ENCODE measurements at places on chromosomes 1 and 21. TPM values are rescaled to one million over a fixed set of nuclear protein-coding genes. Genes with fewer than 3 reads are reported as not detected.
A peak's percentile ranks its signal among the peaks of the same experiment; 100 is the strongest.

ENO1 gene
- total RNA-seq, result 1,164 TPM

ELF3 gene
- total RNA-seq, result 400 TPM

CSF3R gene
- 13.3 TPM for total RNA-seq

ANGPTL3 gene
- 0.41 TPM for total RNA-seq

GJA8 gene
- total RNA-seq, result 2.4 TPM

DLGAP3 gene
- total RNA-seq, result 1.0 TPM

LGR6 gene
- total RNA-seq, result 4.1 TPM

AGTRAP gene
- 66.1 TPM for total RNA-seq

RNU1-4 gene
- 8,605 TPM for total RNA-seq

DNA sequence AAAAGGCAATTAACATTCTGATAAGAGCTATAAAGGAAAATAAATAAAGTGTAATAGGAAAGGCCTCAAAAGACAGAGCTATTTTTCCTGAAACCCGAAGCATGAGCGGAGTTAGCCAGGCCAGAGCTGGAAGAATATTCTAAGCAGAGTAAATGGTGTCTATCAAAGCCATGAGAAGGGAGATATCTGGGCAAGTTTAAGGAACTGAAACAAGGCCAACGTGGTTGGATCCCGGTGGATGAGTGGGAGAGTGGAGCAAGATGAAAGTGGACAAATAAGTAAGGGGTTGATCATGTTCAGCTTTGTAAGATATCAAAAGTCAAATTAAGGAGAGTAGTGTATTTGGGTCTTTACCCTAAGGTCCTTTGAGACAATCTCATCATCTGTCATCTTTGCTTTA is 234.0 kb downstream of the TM2D1 start:
- no peak for DNase-seq
- no peaks in the 10 kb centered on the region for H3K27me3 ChIP-seq
- H3K4me3 ChIP-seq, result no peak overlapping the region
- H3K36me3 ChIP-seq, result no peaks in the 10 kb centered on the region
- H3K27ac ChIP-seq, result no peak overlapping the region
- H3K4me1 ChIP-seq, result no peaks in the 10 kb centered on the region

DNA sequence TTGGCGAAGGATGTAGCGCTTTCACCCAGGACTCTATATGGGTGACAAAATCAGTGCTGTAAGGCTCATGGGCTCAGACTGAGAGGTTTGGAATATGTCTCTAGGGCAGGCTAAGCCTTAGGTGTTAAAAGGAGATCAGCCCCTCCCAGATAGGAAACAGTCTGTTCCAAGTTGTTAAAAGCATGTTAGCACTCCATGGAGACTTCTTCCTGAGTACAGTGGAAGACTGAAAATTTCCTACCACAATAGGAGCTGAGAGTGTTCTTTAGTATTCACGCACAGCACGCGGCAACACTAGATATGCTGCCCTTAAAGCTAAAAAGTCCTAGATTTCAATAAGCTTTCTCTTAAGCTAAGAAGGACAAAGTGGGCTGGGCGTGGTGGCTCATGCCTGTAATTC is 122.1 kb downstream of the TRABD2B start:
- no peak overlapping the region for H3K4me3 ChIP-seq
- DNase-seq, result peak; percentile 35
- no peak overlapping the region for H3K27ac ChIP-seq
- H3K36me3 ChIP-seq, result no peaks in the 10 kb centered on the region

DNA sequence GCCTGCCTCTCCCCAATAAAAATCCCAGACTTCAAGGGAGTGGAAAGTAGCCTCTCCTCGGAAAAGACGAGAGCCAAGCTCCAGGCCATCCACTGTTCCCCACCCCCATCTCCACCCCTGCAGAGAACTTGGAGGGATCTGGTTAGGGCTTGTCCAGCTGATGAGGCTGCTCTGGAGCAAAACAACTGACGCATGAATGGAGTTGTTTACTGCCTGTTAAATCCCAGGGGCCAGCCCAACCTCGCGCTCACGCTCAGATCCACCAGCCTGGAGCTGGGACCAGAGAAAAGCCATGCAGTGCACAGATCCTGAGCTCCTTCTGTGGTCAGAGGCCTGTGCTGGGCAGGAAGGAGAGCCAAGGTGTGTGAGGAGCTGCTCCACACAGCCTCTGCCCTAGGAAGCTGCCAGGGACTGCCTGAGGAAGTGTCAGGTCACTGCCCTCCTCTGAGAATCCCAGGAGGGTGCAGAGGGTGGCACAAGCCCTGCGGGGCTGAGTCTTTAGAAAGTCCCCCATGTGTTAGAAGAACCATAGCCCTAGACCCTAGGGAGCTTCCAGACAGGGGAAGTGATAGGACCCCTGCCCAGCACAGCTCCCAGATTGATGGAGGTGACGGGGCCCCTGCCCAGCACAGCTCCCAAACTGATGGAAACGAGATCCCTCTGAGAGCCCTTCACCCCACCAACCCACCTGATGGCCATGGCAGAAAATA is 109.0 kb upstream of the IPO9 start:
- DNase-seq, result peak; percentile 92
- H3K4me3 ChIP-seq, result no peak overlapping the region
- peak overlapping the region; percentile 48 for H3K27ac ChIP-seq
- no peaks in the 10 kb centered on the region for H3K36me3 ChIP-seq
- no peaks in the 10 kb centered on the region for H3K27me3 ChIP-seq

DNA sequence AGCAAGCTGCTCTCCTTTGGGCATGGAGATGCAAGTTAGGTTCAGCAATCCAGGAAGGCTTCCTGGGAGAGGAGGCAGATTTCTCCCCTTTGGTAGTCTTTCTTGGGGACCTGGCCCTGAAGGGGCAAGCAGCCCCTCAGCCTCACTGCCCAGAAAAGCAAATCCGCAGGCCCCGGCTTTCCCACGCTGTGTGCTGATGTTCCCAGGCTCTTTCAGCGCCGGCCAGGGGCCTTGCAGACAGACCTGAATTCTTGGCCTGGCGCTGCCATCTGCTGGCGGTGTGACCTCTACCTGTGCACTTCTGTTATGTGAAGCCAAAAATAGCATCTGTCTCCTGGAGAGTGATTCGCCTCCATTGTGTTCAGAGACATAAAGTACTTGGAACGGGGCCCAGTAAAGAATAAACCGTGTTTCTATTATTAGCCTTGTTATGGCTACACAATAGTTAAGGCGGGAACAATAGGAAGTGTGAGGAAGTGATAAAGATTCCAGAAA is 64.8 kb downstream of the ALPL start:
- H3K36me3 ChIP-seq, result no peaks in the 10 kb centered on the region
- no peaks in the 10 kb centered on the region for H3K27me3 ChIP-seq
- DNase-seq, result peak; percentile 87
- H3K4me1 ChIP-seq, result no peaks in the 10 kb centered on the region

DNA sequence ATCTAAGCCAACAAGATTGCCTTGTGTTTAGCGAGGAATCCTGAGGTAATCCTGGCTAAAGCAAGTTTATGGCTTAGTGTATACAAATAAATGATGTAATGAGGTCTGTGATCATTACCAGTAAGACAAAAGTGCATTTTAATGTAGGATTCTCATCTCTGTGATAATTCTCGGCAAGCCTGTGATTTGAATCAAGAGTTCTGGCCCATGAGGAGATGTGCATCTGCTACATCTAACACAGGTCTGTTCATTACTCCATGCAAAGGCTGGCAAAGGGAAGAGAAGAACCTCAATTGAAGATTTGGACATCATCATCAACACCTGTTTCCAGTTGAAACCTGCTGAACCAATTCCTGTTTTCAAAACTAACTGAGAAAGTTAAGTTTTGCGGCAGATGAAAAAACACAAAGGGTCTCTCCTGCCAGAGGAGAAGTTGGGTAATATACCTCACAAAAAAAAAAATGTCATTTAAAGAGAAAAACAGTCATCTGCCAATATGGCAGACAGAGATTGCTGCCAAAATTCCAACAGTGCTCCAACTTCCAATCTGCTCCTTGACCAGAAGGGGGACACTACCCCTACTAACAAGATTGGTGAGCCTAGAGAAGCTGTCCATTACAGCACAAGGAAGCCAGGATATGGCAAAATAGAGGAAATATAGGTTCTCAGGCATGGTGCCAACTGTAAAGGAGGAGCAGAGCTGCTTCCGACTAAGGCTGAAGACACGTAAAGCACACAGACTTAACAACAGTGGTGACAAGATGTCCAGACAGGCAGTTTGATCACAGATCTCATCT is 453.7 kb downstream of the TTLL7 start:
- H3K4me3 ChIP-seq, result no peak overlapping the region
- H3K27me3 ChIP-seq, result no peaks in the 10 kb centered on the region
- DNase-seq, result no peak
- no peaks in the 10 kb centered on the region for H3K36me3 ChIP-seq
- H3K27ac ChIP-seq, result no peak overlapping the region

GRCh38 chr1:71986160-71986559 is 296.2 kb downstream of the NEGR1 start:
- H3K4me3 ChIP-seq, result no peak overlapping the region
- peak; percentile 4 for DNase-seq
- no peak overlapping the region for H3K27ac ChIP-seq
- H3K4me1 ChIP-seq, result no peaks in the 10 kb centered on the region

GRCh38 chr1:190416239-190416638 is 61.4 kb downstream of the BRINP3 start:
- no peaks in the 10 kb centered on the region for H3K36me3 ChIP-seq
- no peaks in the 10 kb centered on the region for H3K27me3 ChIP-seq
- H3K27ac ChIP-seq, result no peak overlapping the region
- no peaks in the 10 kb centered on the region for H3K4me1 ChIP-seq

DNA sequence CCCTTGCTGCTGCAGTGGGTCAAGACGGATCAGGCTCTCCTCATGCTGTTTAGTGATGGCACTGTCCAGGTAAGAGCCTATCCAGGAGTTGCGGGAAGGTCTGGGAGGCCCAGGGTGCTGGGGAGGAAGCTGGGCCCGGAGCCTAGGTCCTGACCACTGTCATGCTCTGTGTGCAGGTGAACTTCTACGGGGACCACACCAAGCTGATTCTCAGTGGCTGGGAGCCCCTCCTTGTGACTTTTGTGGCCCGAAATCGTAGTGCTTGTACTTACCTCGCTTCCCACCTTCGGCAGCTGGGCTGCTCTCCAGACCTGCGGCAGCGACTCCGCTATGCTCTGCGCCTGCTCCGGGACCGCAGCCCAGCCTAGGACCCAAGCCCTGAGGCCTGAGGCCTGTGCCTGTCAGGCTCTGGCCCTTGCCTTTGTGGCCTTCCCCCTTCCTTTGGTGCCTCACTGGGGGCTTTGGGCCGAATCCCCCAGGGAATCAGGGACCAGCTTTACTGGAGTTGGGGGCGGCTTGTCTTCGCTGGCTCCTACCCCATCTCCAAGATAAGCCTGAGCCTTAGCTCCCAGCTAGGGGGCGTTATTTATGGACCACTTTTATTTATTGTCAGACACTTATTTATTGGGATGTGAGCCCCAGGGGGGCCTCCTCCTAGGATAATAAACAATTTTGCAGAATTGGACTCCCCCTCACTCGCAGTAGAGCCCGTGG is 1.7 kb downstream of the DYNLT4 start:
- H3K4me3 ChIP-seq, result no peak overlapping the region
- peak overlapping the region; percentile 14 for H3K27ac ChIP-seq
- no peaks in the 10 kb centered on the region for H3K27me3 ChIP-seq

- no peak overlapping the region for H3K4me3 ChIP-seq
- no peaks in the 10 kb centered on the region for H3K4me1 ChIP-seq
- H3K27me3 ChIP-seq, result no peaks in the 10 kb centered on the region
- no peak overlapping the region for H3K27ac ChIP-seq
- DNase-seq, result no peak
Measured at GRCh38 chr1:35222322-35223083, 29.6 kb upstream of the SFPQ start.

GRCh38 chr1:202848191-202848542 is 37.4 kb downstream of the PCAT6 start:
- no peak overlapping the region for H3K4me3 ChIP-seq
- peaks cover 2% of the 10 kb centered on the region for H3K4me1 ChIP-seq
- H3K36me3 ChIP-seq, result no peaks in the 10 kb centered on the region
- no peak for DNase-seq
- no peak overlapping the region for H3K27ac ChIP-seq
- no peaks in the 10 kb centered on the region for H3K27me3 ChIP-seq

GRCh38 chr1:59685666-59686065 is 129.1 kb upstream of the HOOK1 start:
- H3K27me3 ChIP-seq, result no peaks in the 10 kb centered on the region
- peaks cover 2% of the 10 kb centered on the region for H3K4me1 ChIP-seq

DNA sequence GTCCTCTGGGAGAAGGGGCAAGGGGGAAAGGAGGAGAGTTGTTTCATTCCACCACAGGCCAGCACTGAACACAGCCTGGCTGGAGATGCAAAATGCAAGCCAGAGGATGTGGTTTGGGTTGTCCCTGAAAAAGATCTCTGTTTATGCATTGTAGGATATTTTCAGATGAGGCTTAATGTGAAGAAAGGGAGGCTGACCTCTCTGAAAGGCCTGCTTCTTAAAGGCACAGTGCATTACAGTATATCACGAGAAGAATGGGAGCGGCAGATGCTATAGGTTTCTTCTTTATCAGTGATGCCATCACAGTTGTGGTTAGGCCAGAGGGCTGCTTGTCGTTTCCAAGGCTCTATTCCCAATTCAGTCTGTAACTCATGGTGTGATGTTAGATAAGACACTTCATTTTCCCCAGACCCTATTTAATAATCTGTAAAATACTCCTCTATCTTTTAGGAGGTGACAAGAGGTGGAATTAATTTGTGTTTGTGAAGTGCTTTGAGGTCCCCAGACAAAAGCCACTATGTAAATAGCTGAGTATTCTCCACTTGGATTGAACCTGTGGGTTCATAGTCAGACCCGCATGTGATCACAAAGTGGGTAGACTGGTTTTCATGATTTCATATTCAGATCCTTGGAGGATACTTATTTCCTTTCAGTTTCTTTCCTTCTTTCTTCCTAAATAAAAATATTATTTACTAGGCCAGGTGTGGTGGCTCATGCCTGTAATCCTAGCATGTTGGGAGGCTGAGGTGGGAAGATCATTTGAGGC is 76.5 kb upstream of the WDR26 start:
- no peak for DNase-seq
- no peak overlapping the region for H3K4me3 ChIP-seq
- peaks cover 4% of the 10 kb centered on the region for H3K4me1 ChIP-seq

DNA sequence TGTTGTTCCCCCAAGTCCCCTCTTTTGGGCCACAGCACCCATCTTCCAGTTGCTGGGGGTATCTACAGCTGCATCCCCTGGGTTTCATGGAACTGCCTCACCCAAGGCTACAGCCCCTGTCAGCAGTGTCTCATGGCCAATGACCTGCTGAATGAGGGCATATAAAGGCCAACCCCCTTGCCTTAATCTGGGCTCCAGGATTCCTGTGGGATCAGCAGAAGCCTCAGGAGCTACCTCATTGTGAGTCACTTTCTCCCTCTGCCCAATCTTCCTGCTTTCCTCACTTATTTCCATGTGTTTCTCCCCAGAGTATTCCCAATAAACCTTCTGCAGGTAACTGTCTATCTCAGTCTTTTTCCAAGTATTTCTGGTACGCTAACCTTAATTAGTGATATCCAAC is 37.3 kb upstream of the SYT14 start:
- no peak for DNase-seq
- no peaks in the 10 kb centered on the region for H3K4me1 ChIP-seq
- no peak overlapping the region for H3K27ac ChIP-seq
- H3K27me3 ChIP-seq, result no peaks in the 10 kb centered on the region

DNA sequence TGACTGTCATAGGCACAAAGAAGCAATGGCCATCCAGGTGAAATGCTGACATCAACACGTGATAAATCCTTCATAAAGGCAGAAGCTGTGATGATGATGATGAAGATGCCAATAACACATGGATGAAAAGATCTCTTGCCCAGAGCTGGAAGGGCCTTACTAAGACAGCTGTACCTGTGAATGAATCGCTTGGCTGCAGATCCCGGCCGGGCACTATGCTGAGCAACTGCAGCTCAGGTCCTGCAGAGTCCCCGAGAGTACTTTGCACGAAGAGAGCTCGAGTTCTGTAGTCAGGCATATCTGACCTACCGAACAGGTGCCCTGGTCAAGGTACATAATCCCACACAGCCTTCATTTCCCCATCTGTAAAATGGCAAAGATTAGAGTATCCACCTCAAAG is 48.8 kb downstream of the PGBD5 start:
- H3K4me1 ChIP-seq, result peaks cover 7% of the 10 kb centered on the region
- no peaks in the 10 kb centered on the region for H3K36me3 ChIP-seq
- H3K27me3 ChIP-seq, result no peaks in the 10 kb centered on the region
- H3K27ac ChIP-seq, result no peak overlapping the region
- H3K4me3 ChIP-seq, result no peak overlapping the region
- no peak for DNase-seq

Data from kidney (tissue), 22 donors.